ENCODE measurements at places on chromosomes 2 and 18. TPM values are rescaled to one million over a fixed set of nuclear protein-coding genes. Genes with fewer than 3 reads are reported as not detected.

GRCh38 chr2:167237478-167237877, 349.2 kb downstream of the XIRP2 start:
- DNase-seq: no peak

The ITGB6 gene
- 68.5 TPM for total RNA-seq

- DNase-seq: no peak
Measured at GRCh38 chr18:6401687-6402086, 13.0 kb downstream of the L3MBTL4 start.

- DNase-seq: no peak
Measured at GRCh38 chr2:1751767-1752725, 7.7 kb upstream of the PXDN start.

The DNAH7 gene
- 2.1 TPM for total RNA-seq

Data from kidney epithelial cell (primary cell).